ENCODE measurements at places on chromosomes 2 and 18.
A peak's percentile ranks its signal among the peaks of the same experiment; 100 is the strongest.

DNA sequence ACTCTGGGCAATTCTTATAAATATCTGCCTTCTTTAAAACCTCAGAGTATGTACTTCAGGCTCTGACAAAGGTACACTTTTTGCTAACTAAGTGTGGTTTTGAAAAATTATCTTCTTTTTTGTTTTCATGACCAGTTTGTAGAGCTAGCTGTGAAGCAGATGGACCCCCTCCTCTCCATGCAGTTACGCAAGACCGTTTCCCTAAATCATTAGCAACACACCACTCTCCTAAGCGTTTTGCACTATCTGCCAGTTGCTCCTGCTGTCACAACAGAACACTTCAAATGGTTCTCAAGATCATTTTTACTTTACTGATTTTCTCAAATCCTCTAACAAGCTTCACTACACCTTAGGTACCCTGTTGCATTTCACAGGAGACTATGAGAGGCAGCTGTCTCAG lies 53.3 kb downstream of the GULP1 start:
- DNase-seq, result no peak

DNA sequence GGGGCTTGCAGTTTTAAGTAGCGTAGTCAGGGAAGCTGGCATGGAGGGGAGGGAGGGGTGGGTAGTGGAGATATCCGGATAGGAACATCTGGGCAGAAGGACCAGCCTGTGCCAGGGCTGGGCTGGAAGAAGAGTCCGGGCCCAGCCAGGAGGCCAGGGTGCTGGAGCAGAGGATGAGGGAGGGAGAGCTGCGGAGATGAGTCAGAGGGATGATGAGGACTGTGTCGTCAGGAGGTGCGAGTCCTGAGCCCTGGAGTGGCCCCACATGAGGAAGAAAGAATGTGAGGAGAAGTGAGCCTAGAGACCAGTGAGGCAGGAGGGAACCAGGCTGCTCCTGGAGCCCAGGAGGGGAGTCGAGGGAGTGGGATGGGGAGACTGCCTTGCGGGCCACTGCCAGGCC lies 82.4 kb downstream of the CTIF start:
- DNase-seq, result no peak

- no peak for DNase-seq
Observed at GRCh38 chr2:118059919-118060478, 28.3 kb upstream of the INSIG2 start.

DNA sequence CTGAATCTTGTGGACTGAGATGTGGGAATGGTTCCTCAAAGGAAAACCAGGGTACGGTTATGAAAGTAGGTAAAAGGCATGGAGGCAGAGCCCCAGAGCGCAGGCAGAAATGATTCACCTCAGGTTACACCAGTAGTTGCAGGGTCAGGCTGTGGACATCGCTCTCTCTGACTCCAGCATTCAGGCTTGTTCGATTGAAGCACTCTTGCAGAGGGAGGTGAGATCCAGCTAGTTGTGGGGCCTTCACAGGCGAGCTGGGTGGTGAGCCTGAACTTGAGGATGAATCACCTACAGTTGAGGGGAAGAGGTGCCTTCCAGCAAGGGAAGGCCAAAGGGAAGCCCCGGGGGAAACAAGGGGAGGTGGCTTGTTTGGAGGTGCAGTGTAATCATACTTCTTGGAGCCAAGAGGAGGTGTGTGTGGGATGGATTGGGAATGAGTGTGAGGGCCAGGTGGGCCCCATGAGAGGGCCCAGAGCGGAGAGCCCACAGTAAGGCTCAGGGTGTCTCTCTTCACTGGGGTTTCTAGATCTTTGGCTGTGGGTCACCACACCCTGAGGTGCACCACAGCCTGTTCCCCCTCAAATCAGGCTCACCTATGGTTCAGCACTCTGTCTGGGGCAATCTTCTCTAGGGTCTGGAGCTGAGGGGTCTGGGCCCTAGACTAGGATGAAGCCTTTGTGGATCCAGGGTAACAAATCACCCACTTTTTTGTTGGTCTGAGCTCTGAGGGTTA lies 48.5 kb upstream of the MCFD2 start:
- DNase-seq, result no peak

- DNase-seq, result no peak
Observed at GRCh38 chr2:25570161-25570845, 103.1 kb downstream of the DTNB start.

- DNase-seq, result no peak
Observed at GRCh38 chr18:41096504-41096903, 858.5 kb upstream of the PIK3C3 start.

- no peak for DNase-seq
Observed at GRCh38 chr2:175309799-175310198, 128.3 kb upstream of the ATP5MC3 start.

DNA sequence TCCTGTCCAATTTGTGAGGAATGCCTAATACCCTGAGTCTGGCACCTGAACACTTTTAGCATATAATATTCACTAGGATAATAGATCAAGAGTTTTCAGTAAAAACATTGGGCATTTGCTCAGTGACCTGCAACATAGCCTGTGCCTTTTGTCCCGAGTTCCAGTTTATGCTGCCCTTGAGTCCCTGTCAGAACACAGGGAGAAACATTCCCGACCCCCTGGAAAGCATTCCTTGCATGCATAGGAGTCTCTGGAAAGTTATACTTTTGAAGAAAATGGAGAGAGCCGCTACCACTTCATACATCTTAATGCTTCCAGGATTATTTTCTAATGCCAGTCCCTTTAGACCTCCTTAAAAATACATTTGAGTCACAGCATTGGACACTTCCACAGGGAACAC lies 107.3 kb downstream of the PLCL1 start:
- no peak for DNase-seq

- DNase-seq, result no peak
Observed at GRCh38 chr18:68984342-68984741, 186.5 kb downstream of the CCDC102B start.

GRCh38 chr2:224453892-224454291 lies 52.0 kb upstream of the FAM124B start:
- no peak for DNase-seq

- DNase-seq, result no peak
Observed at GRCh38 chr2:178506524-178506923, 26.3 kb downstream of the PLEKHA3 start.

GRCh38 chr2:180742801-180743200 lies 237.6 kb upstream of the UBE2E3 start:
- DNase-seq, result no peak

GRCh38 chr2:68880213-68880612 lies 9.0 kb upstream of the BMP10 start:
- no peak for DNase-seq

GRCh38 chr18:46712406-46712805 lies 44.4 kb downstream of the ST8SIA5 start:
- DNase-seq, result peak; percentile 65

DNA sequence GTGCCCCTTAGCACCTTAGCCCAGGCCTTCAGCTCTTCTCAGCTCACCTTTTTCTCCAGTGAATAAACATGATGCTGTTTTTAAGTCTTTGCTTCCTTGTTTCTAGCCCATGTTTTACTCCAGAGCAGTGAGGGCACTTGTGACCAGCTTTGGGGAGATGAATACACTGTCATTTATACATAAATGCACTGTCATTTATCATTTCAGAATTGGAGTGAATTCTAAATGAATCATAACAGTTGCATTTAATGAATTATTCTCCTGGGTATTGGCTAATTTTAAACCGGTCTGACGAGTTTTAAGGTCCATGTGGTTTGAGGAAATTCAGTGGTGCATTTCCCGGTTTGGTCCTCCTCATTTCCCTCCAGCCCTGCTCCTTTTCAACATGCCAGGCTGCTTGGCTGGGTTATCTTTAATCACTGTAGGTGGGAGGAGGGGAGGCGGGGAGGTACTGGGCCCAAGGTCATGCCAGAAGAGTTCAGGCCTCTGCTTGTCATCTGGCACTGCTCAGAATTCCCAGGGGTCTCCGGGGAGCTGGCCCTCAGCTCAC lies 23.9 kb downstream of the PRKCE start:
- peak; percentile 64 for DNase-seq

DNA sequence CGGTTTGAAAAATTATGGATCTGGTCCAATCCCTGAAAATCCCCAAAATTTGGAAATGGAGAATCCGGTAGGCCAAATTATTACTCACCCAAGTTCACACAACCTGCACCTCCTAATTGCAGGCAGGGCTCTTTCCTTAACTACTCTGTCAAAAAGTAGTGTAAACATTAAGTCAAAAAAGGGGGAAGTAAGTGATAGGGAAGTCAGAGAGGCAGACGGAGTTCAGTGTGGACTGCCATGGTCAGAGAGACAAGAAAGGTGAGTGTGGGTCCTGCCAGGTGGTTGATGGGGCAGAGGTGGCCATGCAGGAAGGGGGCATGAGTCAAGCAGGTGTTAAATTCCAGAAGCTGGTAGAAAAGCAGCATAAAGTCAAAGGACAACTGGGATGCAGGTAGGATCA lies 104.7 kb upstream of the STPG4 start:
- DNase-seq, result no peak

- DNase-seq, result no peak
Observed at GRCh38 chr18:49681387-49681786, 119.5 kb downstream of the LIPG start.

- DNase-seq, result no peak
Observed at GRCh38 chr18:30999186-30999585, 43.4 kb downstream of the DSC3 start.

GRCh38 chr2:102968375-102968774 lies 206.5 kb downstream of the TMEM182 start:
- no peak for DNase-seq

DNA sequence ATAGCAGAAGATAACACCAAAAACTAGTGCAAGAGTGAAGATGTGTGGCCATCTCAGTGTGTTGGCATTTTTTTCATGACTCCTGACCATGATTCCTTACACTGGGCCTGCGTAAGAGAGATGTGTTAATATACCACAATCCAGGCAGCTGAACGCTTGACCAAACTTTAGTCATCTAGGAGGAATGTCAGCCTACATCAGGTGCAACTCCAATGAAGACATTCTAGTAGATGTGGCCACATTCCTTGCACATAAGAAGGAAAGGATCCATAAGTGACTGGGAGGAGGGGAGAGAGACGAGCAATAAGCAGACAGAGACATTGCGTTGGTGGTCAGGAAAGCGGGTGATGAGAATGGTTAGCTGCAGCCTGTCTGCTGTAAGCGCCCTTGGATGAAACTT lies 42.6 kb downstream of the CYRIA start:
- no peak for DNase-seq

DNA sequence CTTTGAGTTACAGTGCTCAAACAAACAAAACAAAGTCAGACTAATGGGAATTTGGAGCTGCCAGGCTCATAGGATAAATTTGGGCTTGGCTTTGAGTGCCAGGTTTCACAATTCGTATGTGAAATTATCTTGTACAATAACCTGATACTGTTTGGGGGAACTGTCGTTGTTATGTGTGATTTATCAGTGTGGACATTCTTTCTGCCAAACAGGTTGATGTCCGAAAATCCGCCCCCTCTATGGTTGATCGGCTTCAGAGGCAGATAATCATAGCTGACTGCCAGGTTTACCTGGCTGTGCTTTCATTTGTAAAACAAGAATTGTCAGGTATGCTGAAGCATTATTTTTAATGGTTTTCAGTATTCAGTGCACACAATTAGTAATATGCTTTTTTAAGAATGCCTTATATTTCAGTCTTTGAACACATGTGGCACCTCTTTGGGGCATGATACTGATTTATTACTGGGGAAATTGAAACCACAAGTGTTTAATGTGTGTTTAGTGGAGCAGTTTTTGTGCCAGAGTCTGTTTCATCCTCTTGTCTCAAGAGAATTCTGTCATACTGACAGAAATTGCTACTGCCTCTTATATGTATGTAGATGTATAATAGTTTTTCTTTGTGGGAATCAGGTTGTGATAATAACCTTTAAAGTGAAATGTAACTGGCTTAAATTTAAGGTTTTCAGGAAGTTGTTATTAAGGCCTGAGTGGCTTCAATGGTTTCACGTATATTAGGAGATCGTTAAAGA lies 54.6 kb downstream of the TTC39C start:
- DNase-seq, result no peak

DNA sequence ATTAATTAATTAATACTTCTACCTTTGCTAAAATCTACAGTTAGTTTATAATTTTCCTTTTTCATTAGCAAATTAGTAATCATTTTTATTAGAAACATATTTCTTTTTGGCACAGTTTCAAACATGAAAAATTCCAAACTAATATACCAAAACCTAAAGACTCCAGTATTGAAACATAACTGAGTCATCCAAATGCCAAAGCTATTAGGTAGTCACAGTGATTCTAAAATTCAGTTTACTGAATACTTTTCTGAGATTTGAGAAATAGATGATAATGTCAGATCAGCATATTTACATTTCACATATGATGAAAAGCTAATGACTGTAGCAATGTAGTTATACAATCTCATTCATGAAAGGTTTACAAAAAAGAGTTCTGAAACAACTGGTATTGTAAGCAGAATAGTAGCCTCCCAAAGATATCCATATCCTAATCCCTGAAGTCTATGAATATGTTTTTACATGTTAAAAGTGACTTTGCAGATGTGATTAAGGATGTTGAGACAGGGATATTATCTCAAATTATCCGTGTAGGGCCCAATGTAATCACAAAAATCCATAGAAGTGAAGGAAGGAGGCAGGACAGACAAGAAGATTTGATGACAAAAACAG lies 680.2 kb upstream of the CHAC2 start:
- DNase-seq, result no peak

DNA sequence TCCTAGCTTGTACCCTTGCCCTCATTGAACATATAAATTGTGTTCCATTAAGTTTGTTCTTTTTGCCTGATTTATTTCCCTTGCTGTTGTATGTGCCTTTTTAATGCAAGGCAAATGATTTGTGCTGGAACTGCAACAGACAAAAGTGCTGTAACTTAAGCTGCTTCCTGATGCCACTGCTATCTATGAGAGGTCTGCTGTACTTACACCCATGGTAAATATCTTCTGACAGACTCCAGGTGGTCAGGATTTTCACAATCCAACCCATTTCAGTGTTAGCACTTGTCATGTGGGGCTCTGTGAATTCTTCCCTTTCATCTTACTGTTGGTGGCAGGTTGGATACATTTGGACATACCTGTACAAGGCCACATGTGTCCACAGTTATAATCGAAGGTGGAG lies 63.5 kb downstream of the ARHGAP15 start:
- no peak for DNase-seq

- DNase-seq, result peak; percentile 67
Observed at GRCh38 chr2:28348149-28348567, 44.5 kb upstream of the FOSL2 start.

GRCh38 chr2:130251535-130251872 lies 53.3 kb upstream of the TUBA3E start:
- no peak for DNase-seq

DNA sequence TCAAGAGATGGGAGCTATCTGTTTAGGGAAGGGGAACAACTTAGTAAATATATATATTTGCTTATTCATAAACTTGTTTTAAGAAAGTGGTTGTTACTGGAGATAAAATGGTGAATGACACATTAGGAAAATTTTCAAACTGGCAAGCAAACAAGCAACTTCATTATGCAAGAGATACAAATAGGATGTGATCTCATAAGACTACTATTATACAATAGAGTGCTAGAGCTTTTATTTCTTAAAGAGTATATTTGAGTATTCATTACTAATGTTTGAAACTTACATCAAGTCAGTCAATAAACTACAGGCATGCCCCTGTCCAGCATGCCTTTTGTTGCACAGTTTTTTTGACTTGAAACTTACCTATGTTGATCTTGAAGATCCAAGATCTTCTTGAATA lies 355.2 kb upstream of the KCNJ3 start:
- no peak for DNase-seq

- peak; percentile 44 for DNase-seq
Observed at GRCh38 chr2:240721596-240722180, 30.0 kb downstream of the AQP12A start.

GRCh38 chr2:234977228-234977679 lies 25.4 kb downstream of the SH3BP4 start:
- DNase-seq, result no peak
